Activated CD4-positive, alpha-beta T cell treated with anti-CD3 and anti-CD28 coated beads for 24 hours (primary cell): ENCODE measurements at places on chromosomes 3 and 15.

- no peak for DNase-seq
Observed at GRCh38 chr3:71942432-71943187, 157.7 kb upstream of the PROK2 start.

DNA sequence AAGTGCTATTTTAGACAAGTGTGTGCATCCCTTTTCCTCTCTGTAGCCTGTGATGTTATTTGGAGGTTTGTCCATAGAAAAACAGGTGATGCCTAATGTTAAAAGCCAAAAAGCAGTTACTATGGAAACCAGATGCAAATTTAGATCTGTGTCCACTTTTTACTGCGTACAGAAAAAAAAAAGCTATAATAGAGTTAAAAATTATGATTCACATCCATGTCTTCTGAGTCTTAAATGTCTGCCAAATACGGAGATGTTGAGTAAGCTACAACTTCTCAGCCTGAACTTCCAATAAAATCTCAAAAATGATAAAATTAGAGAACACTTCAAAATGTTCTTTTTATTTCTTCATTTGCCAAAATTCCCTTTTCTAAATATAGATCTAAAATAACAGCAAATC, 74.2 kb upstream of the GAP43 start:
- DNase-seq, result no peak

- DNase-seq, result no peak
Observed at GRCh38 chr15:39589815-39590644, 9.2 kb downstream of the THBS1 start.

GRCh38 chr15:55289011-55289745, 435 bp downstream of the RAB27A start:
- DNase-seq, result no peak

DNA sequence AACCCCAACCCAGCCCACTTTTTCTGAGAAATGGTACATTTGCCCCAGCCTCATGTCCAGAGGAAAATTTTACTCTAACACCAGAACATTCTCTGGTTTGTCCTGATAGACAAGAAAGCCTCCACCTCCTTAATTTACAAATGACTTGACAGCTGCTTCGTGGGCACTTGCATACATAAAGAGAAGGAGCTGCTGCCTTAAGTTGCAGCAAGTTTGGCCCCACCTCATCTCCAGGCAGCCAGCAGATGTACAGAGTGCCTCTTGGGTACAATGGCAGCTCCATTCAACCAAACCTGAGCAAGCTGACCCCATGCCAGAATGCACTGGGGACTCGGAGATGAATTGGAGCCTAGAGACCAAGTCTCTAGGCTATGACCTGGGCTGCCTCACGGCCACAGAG, 6.2 kb upstream of the H1-8 start:
- DNase-seq, result no peak
